ENCODE measurements at places on chromosomes 3 and 15. TPM values are rescaled to one million over a fixed set of nuclear protein-coding genes. Genes with fewer than 3 reads are reported as not detected.

The ZNF502 gene
- polyA plus RNA-seq = 2.4 TPM

The EFHB gene
- 0.61 TPM for polyA plus RNA-seq

The LIPH gene
- not detected for polyA plus RNA-seq

The ASB14 gene
- 0.10 TPM for polyA plus RNA-seq

The NMNAT3 gene
- 2.9 TPM for polyA plus RNA-seq

The ALDH1A2 gene
- not detected for polyA plus RNA-seq

The PRSS50 gene
- 0.05 TPM for polyA plus RNA-seq

The SLC2A2 gene
- polyA plus RNA-seq = not detected

The IQGAP1 gene
- 74.2 TPM for polyA plus RNA-seq

The RPUSD2 gene
- polyA plus RNA-seq = 18.7 TPM

The CNTN3 gene
- polyA plus RNA-seq = not detected

The GRM7 gene
- polyA plus RNA-seq = not detected

The KLHL6 gene
- 18.6 TPM for polyA plus RNA-seq

The GNAT1 gene
- not detected for polyA plus RNA-seq

Measured in naive thymus-derived CD8-positive, alpha-beta T cell (primary cell).